ENCODE measurements at places on chromosomes 2 and 18.
A peak's percentile ranks its signal among the peaks of the same experiment; 100 is the strongest.

- no peak for DNase-seq
Observed at GRCh38 chr2:207747653-207748560, 21.8 kb downstream of the FZD5 start.

DNA sequence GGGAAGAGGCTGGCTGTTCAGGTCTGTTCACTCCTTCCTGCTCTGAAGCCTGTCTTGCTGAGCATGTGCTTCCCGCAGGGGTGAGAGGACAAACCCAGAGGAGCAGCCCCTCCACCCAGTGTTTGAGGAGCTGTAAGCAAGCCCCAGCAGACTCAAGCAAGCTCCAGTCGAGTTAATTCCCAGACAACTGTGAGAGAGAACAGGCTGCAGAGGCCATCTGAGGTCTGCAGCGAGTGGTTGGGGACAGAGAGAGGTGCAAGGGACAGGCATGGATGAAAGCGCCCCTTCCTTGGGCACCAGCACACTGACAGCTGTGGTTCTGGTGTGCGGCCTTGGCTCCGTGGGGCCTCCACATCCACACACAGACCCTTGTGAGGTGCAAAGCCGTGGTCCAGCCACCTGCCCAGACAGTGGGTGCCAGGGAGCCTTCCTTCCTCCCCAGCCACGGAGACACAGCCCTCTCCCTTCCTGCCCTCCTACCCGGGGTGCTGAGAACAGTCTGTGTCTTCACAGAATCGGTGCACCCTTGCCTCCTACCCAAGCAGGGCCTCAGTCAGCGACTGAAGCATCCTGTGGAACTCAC lies 36.2 kb downstream of the MAL start:
- no peak for DNase-seq

DNA sequence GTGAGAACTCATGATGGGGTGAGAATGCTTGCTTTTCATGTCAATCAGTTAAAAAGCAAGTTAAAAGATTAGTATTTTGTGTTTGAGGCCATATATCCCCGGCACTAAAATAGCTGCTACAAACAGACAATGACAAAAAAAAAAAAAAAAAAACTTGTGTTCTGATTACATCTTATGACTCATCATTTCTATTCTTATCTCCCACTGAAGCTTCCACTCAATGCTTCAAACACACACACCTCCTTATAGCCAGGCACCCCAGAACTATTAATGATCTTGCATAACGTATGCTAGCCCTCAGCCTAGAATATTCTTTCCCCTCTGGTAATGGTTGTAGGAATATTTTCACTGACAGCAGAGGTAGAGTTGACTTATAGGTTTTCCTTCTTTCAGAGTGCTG lies 778.3 kb downstream of the TRIB2 start:
- no peak for DNase-seq

DNA sequence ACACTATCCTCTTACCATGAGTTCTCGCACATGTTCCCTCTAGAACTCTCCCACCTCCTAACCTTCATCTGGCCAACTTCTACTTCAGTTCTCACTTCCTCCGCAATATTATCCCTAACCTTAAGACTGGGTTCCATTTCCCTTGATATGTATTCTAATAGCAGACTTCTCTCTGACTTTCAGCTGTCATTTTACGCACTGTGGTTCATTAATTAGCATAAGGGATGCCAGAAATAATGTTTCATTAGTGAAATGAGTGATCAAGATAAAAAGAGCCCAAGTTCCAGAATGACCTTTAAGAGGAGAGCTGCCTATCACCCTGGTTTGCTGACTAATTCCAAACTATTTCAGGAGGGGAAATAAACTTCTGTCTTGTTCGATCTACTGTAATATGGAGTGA lies 108.6 kb upstream of the CCDC150 start:
- no peak for DNase-seq

- DNase-seq = peak; percentile 46
Observed at GRCh38 chr2:108621087-108621559, 86.9 kb downstream of the LIMS1 start.

GRCh38 chr2:9213477-9214051 lies 7.0 kb downstream of the ASAP2 start:
- no peak for DNase-seq

Data from activated CD8-positive, alpha-beta memory T cell treated with anti-CD3 and anti-CD28 coated beads for 1 hour (primary cell).